ENCODE measurements at places on chromosomes 13 and 19.

- DNase-seq: peak; percentile 15
Measured at GRCh38 chr19:40134866-40135265, 44.1 kb upstream of the ZNF780A start.

DNA sequence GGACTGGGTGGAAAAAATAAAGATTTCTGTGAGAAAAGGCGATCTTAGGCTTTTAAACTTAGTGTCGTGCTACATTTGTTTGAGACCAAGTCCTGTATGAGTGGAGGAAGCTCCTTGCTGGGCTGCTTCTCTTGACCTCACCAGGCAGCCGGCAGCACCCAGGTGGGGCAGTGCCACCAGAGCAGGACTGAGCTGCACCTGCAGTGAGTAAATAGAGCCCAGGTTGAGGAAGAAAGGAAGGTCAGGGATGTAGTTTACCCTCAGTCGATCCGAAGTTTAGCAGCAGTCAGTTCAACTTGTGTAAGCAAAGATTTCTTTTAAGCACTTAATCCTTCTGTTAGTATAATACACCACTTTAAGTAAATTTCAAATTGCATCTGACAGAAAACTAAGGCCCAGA, 13.6 kb downstream of the HNRNPM start:
- DNase-seq: no peak

- DNase-seq: no peak
Measured at GRCh38 chr13:113378825-113379224, 14.9 kb upstream of the GRTP1 start.

GRCh38 chr19:575527-576506, 3.4 kb downstream of the BSG start:
- DNase-seq: no peak

GRCh38 chr19:45505996-45506245, 1.4 kb upstream of the VASP start:
- DNase-seq: no peak

- DNase-seq: no peak
Measured at GRCh38 chr13:74920361-74920760, 561.6 kb downstream of the TBC1D4 start.

DNA sequence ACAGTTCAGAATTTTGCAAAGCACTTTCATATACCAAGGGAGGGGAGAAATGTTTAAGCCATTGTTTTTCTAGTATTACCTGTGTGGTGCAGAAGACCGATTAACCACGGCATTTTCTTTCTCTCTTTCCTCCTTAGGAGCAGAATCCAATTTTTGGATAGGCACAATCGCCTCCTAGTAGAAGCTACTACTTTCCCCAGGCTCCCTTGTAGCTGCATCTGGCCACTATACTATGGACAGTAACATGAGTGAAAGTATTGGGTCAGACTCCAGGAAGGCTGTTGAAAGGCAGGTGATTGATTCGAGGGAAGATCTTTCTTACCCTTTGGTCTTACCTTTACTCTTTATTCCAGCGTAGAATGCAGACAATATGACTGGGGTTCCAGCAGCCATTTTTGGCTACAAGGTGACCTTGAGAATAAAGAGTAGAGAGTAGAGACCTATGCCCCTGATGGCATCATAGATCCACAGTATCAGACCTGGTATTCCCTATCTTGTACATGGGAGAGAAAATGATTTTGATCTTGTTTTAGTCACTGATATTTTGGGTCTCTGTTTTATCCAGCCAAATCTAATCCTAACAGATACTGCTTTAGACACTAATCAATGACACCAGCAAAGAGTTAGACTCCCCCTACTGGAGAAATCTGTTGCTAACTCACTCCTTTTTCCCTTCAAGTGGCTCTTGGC, 77.0 kb downstream of the LRRC63 start:
- DNase-seq: peak; percentile 68

- DNase-seq: no peak
Measured at GRCh38 chr13:40749327-40749726, 21.7 kb downstream of the MRPS31 start.

- no peak for DNase-seq
Measured at GRCh38 chr19:18729933-18730530, 46.6 kb downstream of the CRTC1 start.

GRCh38 chr19:4587527-4587926, 28.0 kb upstream of the SEMA6B start:
- no peak for DNase-seq

GRCh38 chr19:29012457-29012856, 200.5 kb downstream of the UQCRFS1 start:
- peak; percentile 44 for DNase-seq

- peak; percentile 92 for DNase-seq
Measured at GRCh38 chr13:36432106-36432544, at the start of gene CCNA1. CCNA1 (plus strand) TSS chr13:36432495; CDS start chr13:36433057, 562 bp downstream.

- no peak for DNase-seq
Measured at GRCh38 chr19:30871979-30872378, 477.3 kb downstream of the TSHZ3 start.

- no peak for DNase-seq
Measured at GRCh38 chr19:35915443-35915842, 7.3 kb upstream of the TYROBP start.

- DNase-seq: no peak
Measured at GRCh38 chr13:113766035-113766800, 7.2 kb downstream of the TMEM255B start.

- no peak for DNase-seq
Measured at GRCh38 chr13:49296659-49297058, 48.9 kb downstream of the CDADC1 start.

GRCh38 chr19:2167896-2168618, 4.3 kb downstream of the DOT1L start:
- DNase-seq: no peak

DNA sequence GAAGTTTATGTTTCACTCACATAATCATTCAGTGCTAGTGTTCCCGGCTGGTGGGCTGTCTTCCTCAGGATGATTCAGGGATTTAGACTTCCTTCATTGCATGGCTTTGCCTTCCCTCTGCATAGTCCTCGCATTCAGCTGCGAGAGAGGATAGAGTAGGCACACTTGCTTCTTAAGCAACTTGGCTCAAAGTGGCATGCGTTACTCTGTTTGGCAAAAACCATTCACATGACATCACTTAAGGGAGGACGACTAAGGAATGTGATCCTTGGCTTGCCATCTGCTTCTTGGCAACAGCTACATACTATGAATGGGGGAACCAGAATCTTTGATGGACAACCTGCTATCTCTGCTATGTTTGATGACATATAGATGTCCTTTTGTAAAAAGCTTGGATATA, 359.3 kb downstream of the TDRD3 start:
- peak; percentile 35 for DNase-seq

DNA sequence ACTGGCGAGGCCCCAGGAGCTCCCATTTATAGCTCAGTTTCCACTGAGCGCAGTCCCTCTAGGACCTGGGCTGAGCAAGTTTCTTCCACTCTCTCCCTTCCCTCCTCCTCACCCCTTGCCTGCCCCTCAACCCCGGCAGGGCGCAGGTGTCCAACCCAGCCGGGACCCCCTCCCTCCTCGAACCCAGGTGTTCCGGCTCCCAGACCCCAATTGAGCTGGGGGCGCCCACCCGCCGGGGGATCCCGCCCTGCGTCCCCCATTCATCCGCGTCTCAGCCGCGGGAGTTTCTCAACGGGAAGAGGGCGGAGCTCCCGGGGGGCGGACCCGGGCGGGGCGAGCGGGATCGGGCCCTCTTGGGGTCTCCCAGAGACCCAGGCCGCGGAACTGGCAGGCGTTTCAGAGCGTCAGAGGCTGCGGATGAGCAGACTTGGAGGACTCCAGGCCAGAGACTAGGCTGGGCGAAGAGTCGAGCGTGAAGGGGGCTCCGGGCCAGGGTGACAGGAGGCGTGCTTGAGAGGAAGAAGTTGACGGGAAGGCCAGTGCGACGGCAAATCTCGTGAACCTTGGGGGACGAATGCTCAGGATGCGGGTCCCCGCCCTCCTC, at the start of gene KIRREL2:
KIRREL2 (plus strand) TSS at position 366 of the 604 bp plus-strand sequence; CDS start at position 575, 209 bp downstream.
- peak; percentile 82 for DNase-seq

DNA sequence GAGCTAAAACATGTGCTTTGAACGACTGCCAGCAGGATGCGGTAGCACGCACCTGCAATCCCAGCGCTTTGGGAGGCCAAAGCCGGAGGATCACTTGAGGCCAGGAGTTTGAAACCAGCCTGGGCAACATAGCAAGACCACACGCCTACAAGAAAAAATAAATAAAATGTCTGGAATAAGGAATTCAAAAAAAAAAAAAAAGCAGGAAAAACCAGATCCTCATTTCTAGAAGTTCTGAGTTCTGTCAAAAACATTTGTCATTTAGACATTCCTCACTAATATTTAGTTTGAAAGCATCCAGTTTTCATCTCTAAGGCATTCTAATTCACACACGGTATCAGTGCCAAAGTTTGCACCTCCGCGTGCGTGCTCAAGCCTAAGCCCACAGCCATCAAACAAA, 36.9 kb upstream of the USE1 start:
- DNase-seq: no peak

- DNase-seq: no peak
Measured at GRCh38 chr19:15651791-15652190, 11.1 kb downstream of the CYP4F3 start.

GRCh38 chr19:29945433-29945832, 3.4 kb downstream of the URI1 start:
- DNase-seq: no peak

DNA sequence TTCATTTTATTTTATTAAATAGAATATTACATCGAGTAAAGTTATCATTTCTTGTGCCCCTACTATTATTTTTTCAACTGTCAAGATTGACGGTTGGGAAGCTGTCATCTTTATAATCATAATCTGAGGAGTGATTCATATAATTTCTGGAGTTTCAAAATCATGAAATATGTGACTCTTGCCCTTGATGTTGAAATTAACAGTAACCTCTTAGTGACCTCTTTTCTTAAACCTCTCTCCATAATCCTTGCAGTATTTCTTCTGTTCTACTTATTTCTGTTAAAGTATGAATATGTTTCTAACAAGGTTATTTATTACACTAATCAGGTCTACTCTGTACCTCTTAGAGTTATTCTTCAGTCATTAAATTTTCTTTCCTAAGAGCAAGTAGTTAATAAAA, 663.8 kb downstream of the LIG4 start:
- no peak for DNase-seq

DNA sequence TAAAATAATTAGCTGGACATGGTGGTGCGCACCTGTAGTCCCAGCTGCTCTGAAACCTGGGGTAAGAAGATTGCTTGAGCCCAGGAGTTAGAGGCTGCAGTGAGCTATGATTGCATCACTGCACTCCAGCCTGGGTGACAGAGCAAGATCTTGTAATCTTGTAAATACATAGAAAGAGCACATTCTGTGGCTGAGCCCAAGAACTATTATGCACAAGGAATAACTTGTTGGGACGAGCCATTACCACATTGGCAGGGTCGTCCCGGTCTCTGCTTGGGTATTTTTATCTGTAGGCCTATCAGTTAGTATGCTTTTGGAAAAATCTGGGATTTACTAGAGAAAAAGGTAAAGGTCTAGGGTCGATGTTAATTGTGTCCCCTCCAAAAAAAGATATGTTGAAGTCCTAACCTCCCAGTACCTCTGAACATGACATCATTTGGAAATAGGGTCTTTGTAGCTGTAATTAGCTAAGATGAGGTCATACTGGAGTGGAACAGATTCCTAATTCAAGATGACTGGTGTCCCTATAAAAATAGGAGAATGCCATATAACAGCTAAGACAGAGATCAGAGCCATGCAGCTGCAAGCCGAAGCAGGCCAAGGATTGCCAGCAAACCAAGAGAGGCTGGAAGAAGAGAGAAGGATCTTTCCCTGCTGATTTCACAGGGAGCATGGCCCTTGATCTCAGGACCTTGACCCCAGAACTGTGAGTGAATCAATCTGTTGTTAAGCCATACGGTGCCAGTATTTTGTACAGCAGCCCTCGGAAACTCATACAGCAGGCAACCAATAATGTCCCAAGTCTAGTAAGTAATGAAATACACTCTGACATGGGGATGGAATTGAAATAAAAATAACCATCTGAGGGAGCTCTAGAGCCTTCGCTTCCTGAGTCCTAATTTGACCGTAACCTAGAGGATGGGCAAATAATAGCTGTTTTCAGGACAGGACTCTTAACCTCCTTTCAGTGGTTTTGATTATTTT, 77.0 kb downstream of the TM9SF2 start:
- no peak for DNase-seq

DNA sequence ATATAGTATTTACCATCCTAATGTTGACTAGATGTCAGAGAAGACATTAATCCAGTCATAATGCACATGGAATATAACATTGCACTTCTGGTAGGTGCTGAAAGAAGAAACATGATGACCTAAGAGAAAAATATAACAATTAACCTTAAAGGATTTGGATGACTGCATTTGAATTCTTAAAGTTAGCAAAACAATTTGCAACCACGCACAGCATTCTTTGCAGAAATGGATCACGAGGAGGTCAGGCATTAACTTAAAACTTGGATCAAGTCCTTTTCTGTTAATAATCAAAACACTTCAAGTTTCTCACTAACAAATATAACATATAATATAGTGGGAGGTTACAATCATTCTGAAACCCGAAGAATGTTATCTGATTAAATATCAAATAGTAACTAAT, 525.0 kb upstream of the SLITRK6 start:
- no peak for DNase-seq

GRCh38 chr13:29428310-29429181, 166.9 kb downstream of the SLC7A1 start:
- DNase-seq: peak; percentile 71

DNA sequence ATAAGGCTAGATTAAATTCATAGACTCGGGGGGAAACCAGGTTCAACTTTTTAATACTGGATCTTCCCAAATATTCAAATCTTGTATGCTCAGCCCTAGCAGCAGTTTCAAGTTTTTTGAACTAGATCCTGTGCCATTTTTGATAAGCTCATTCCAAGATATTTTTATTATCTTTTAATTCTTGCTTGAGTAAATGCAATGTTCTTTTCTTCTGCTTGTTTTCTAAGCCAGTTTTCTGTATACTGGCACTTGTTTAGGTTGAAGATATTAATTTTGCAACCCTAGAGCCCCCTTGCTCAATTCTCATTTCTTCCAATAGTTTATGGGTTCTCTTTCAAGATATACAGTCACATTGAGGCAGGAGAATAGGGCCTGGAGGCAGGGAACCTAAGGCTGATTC, 13.1 kb upstream of the PNMA8C start:
- no peak for DNase-seq

DNA sequence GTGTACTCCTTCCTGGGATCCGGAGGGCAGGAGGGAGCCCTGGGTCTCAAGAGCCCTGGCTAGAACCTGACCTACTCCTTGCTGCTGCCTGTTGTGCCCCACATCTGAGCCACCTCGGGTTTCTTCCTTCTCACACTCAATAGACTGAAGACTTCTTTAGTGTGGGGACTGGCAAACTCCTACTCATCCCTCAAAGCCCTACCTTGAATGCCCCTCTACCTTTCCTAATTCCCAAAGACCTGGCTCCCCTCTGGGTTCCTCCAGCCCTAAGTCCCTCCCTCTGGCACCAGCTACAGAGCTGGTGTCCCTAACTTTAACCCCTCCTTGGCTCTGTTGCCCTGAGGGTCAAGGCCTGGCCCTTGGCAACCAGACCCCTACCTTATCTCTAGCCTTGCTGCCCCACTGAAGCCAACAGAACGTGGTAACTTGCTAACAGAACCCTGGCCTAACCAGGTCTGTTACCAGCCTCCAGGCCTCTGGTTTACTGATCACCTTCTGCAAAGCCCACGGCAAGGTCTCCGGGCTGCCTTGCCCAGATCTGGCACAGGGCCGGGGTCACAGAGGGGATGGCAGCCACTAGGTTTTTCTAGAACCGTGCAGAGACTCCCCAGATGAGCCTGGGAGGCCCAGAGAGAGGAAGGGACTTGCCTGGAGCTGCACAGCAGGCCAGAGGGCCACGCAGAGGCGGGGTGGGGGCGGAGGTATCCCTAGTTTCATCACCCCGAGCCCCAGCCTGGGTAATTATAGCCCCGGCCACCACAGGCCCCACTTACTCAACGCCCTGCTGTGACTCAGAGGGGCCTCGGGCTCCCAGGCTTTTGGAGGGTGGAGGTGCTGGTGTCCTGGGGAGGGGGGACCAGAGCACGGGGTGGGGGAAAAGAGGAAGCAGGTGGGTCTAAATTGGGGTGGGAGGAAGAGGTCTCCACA, 15.3 kb downstream of the ZBTB7A start:
- DNase-seq: no peak
